ENCODE measurements at places on chromosomes 12 and 14.
A peak's percentile ranks its signal among the peaks of the same experiment; 100 is the strongest.

- DNase-seq = peak; percentile 61
Observed at GRCh38 chr12:4438834-4439596, 6.6 kb downstream of the FGF6 start.

GRCh38 chr14:31717294-31718085 lies 156.3 kb downstream of the NUBPL start:
- no peak for DNase-seq

GRCh38 chr12:46546634-46547273 lies 174.2 kb upstream of the SLC38A2 start:
- DNase-seq = no peak

- DNase-seq = peak; percentile 84
Observed at GRCh38 chr12:64625243-64626077, 15.2 kb downstream of the RASSF3 start.

GRCh38 chr12:49201595-49202295 lies 12.9 kb upstream of the TUBA1A start:
- DNase-seq = peak; percentile 41

GRCh38 chr14:77025744-77026165 lies 2.8 kb downstream of the IRF2BPL start:
- no peak for DNase-seq

DNA sequence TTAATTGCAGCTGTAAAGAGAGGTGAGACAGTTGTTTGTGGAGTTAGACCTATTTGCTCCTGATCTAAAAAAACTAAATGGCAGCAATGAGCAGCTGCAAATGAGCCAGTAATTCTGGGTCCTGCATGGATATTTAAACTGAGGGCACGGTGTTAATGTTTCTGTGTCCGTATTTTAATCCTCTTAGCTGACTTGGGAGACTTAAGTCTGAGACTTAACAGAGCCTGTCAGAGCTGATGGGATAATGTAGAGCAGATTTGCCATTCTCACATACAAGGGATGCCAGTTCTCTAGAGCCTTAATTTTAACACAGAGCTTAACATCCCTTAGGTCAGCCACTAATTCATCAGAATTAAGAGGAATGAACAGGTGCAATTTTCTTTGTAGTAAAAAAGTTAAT lies 178.6 kb upstream of the PDE3A start:
- no peak for DNase-seq

All from pons (tissue), 1 donor.